ENCODE measurements at places on chromosomes 7 and 10.

DNA sequence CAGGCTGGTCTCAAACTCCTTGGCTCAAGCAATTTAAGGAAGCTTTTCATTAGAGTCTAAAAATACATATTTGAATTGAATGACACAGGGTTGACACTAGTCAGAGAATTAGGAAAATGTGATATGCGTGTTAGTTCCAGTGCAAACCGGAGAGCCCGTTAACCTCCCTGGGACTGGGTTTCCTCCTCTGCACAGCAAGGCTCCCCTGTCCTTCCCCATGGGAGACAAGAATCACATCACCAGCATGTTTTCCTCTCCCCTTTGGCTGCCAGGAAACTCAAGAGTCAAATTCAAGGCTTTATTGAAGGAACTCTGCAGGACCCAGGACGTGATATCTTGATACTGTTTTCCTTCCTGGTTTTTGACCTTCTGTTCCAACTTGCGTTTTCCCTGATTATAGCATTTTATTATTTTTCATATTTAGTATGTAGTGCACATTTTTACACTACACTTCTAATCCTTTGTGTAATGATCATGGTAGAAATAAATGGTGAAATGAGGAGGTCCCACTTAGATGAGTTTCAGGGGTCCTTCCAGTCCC lies 24.9 kb downstream of the GSTO2 start:
- DNase-seq: no peak

DNA sequence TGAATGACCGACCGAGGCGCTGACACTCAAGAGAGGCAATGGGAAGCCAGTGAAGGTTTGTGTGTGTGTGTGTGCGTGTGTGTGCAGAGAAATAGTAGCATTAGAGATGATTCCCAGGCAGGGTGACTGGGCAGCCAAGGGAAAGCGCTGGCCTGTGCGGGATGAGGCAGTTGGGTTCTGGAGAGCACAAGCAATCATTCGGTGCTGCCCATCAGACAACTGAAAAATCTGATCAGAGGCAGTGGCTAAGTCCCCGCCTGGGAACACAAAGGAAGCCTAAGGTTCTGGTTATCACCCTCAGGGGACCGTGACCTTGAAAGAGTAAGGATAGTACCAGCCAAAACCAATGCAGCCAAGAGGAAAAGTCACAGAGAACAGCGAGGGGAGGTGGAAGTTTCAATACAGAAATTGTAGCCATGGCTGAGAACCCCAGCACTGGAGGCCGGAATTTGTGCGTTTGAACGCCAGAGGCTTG lies 868 bp upstream of the PDCD4 start:
- no peak for DNase-seq

- no peak for DNase-seq
Measured at GRCh38 chr7:19526639-19527038, 182.2 kb downstream of the POLR1F start.

GRCh38 chr10:130844310-130844709 lies 467.2 kb downstream of the TCERG1L start:
- DNase-seq: no peak

GRCh38 chr7:111101856-111102646 lies 11.1 kb downstream of the LRRN3 start:
- DNase-seq: no peak

- no peak for DNase-seq
Measured at GRCh38 chr10:128943111-128943510, 523.9 kb upstream of the MGMT start.

All from stimulated activated CD8-positive, alpha-beta memory T cell treated with anti-CD3 and anti-CD28 coated beads, Interleukin-7, amount 100 ng/mL, for 1 hour (primary cell).